ENCODE measurements at places on chromosomes 7 and 10. TPM values are rescaled to one million over a fixed set of nuclear protein-coding genes. Genes with fewer than 3 reads are reported as not detected.
A peak's percentile ranks its signal among the peaks of the same experiment; 100 is the strongest.

DNA sequence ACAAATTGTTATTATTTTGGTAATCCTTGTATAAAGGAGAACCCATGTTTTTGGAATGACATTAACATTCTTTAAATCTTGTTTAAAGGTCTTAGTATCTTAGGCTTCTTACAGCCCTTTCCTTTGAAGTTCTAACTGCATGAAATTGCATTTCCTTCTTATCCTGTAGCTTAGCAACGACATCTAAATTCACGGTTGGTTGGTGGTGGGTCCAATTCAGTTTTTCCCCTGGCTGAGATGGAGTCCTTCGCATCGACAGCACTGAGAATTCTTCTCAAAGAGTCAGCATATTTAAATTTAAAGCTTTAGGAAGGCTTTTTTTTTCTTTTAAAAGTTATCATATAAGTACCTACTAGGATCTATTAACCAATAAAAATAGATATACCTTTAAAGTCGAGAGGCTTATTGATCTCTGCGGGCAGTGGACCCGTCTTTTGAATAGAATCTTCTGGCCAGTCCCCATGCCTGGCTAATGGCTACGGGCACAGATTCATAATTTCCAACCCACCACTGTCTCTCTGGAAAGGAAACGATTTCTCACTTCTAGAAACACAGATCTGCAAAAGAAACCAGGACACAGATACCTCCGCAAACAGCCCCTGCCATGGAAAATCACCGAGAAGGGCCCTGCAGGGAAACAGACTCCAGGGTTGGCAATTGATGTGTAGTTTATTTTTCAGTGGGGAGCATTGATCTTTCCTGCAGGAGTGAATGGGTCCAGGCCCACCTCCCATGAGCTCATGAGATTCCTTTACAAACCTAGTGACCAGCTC, 63.4 kb downstream of the RAMP3 start:
- H3K4me3 ChIP-seq = no peak overlapping the region
- H3K4me1 ChIP-seq = no peaks in the 10 kb centered on the region
- no peak overlapping the region for H3K27ac ChIP-seq
- no peak for DNase-seq
- H3K36me3 ChIP-seq = no peaks in the 10 kb centered on the region

- no peak overlapping the region for H3K4me3 ChIP-seq
- H3K36me3 ChIP-seq = no peaks in the 10 kb centered on the region
- H3K27me3 ChIP-seq = no peaks in the 10 kb centered on the region
- no peak for DNase-seq
- H3K27ac ChIP-seq = no peak overlapping the region
These were observed 10.9 kb downstream of the PPA1 start for GRCh38 chr10:70222340-70222794.

GRCh38 chr7:10707519-10707918, 266.2 kb upstream of the PHF14 start:
- no peaks in the 10 kb centered on the region for H3K36me3 ChIP-seq
- no peaks in the 10 kb centered on the region for H3K27me3 ChIP-seq
- no peaks in the 10 kb centered on the region for H3K4me1 ChIP-seq

- no peaks in the 10 kb centered on the region for H3K36me3 ChIP-seq
- H3K27ac ChIP-seq = no peak overlapping the region
- no peaks in the 10 kb centered on the region for H3K27me3 ChIP-seq
- no peak for DNase-seq
- H3K4me3 ChIP-seq = no peak overlapping the region
- peaks cover 4% of the 10 kb centered on the region for H3K4me1 ChIP-seq
These were observed 5.6 kb downstream of the FAM241B start for GRCh38 chr10:69635428-69636272.

DNA sequence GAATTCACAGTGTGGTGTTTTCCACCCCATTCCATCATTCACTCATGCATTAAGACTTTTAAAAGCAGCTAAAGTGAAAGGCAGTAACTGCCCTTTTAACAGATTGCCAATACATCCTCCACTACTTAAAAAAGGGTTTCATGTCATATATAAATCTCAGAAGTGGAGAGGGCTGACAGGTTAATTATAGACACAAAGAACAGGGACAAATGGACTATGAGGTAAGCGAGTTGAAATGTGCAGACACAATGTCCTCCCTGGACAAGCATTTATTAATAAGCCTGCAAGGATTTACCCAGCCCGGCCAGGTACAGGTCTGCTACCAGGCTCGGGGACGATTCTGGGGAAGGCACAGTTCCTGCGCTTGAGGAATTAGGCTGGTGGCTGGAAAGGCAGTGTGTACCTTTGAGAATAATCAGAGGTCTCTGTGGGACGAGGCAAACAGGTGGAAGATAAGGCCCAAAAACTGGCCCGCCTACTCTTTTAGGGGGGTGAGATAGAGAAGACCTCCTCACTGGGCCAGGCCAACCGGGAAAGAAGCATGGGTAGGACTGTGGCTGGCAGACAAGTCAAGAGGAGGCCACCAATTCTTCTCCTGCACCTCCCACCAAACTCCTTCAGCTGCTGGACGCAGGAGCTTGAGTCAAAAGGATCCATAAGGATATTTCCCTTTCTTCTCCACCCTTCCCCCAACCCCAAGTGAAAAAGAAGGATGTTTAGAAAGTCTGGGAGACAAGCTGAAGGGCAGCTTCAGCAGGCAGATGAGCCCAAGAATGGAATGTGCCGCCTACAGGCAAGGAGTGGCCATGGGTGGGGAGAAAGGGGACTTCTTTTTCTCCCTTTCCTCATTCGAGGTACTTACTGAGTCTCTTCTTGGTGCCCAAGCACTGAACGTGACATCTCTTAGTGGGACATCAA, 1.5 kb downstream of the PDLIM1 start:
- H3K4me3 ChIP-seq = peak overlapping the region; percentile 96
- no peaks in the 10 kb centered on the region for H3K36me3 ChIP-seq
- no peak for DNase-seq
- no peaks in the 10 kb centered on the region for H3K27me3 ChIP-seq

GRCh38 chr7:21944616-21945453, 864 bp downstream of the CDCA7L start:
- peak overlapping the region; percentile 76 for H3K27ac ChIP-seq
- DNase-seq = peak; percentile 92
- peaks cover 61% of the 10 kb centered on the region for H3K4me1 ChIP-seq
- no peaks in the 10 kb centered on the region for H3K36me3 ChIP-seq
- peak overlapping the region; percentile 26 for H3K4me3 ChIP-seq

GRCh38 chr10:95246582-95247051, 44.2 kb downstream of the PDLIM1 start:
- peak; percentile 75 for DNase-seq
- H3K36me3 ChIP-seq = peaks cover 25% of the 10 kb centered on the region
- no peak overlapping the region for H3K4me3 ChIP-seq
- peaks cover 28% of the 10 kb centered on the region for H3K4me1 ChIP-seq

- H3K4me1 ChIP-seq = no peaks in the 10 kb centered on the region
- no peak overlapping the region for H3K4me3 ChIP-seq
- no peaks in the 10 kb centered on the region for H3K27me3 ChIP-seq
- DNase-seq = peak; percentile 71
- no peak overlapping the region for H3K27ac ChIP-seq
These were observed 125.3 kb downstream of the NEURL1 start for GRCh38 chr10:103618575-103619423.

DNA sequence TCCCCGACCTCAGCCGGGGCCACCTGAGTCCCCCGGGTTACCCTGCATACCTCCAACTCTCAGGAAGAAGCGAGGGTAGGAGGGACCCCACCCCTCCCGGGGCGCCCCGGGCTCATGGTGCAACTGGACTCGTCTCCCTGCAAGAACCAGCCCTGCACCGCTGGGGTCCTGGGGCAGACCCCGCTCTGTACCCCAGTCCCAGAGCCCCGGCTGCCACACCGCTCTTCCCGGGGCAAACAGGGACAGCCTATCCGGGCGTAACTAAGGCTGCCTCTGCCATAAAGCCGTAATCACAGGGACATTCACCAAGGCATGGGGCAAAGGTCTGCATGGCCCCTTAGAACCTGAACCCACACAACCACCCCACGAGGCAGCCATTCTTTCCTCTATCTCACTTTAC, 6.7 kb upstream of the MAFK start:
- H3K36me3 ChIP-seq = no peaks in the 10 kb centered on the region
- H3K4me1 ChIP-seq = no peaks in the 10 kb centered on the region
- DNase-seq = no peak
- no peak overlapping the region for H3K27ac ChIP-seq
- H3K4me3 ChIP-seq = no peak overlapping the region

GRCh38 chr7:143459359-143459758, 16.1 kb downstream of the TAS2R60 start:
- no peaks in the 10 kb centered on the region for H3K27me3 ChIP-seq
- H3K36me3 ChIP-seq = no peaks in the 10 kb centered on the region

DNA sequence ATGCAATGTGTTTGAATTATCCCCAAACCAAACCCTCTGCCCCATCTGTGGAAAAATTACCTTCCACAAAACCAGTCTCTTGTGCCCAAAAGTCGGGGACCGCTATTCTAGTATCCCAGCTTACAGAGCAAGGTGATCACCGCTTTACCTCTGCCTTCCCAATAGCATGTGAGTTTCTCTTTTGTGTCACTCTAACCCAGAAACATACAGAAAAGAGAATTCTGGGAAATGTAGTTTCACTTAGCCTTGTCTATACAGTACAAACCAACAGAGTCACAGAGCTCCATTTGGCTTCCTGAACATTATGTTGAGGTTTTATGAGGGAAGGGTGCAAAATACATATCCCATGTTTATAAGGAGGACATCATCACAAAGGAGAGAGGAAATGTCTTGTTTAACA, 260.3 kb upstream of the MINDY3 start:
- no peak overlapping the region for H3K27ac ChIP-seq
- H3K27me3 ChIP-seq = no peaks in the 10 kb centered on the region
- no peaks in the 10 kb centered on the region for H3K4me1 ChIP-seq
- DNase-seq = no peak
- H3K4me3 ChIP-seq = no peak overlapping the region

DNA sequence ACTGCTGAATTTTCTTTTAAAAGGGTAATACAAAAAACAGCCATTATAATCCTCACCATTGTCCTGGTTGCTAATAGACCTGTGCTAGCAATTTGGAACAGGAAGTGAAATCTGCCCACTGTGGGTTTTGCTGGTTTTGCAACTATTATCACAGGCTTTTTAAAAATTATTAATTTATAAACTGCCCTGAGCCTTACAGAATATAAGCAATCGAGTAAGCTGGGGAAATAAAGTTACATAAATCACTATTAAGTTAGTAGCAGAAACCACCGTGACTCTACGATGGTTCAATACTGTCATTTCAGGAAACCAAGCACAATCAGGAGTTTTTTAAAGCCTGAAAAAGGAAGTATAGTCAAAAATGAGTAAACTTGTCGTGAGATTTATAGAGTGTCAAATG, 62.3 kb downstream of the TMEM26 start:
- no peaks in the 10 kb centered on the region for H3K27me3 ChIP-seq
- DNase-seq = no peak
- no peak overlapping the region for H3K4me3 ChIP-seq
- H3K27ac ChIP-seq = no peak overlapping the region

DNA sequence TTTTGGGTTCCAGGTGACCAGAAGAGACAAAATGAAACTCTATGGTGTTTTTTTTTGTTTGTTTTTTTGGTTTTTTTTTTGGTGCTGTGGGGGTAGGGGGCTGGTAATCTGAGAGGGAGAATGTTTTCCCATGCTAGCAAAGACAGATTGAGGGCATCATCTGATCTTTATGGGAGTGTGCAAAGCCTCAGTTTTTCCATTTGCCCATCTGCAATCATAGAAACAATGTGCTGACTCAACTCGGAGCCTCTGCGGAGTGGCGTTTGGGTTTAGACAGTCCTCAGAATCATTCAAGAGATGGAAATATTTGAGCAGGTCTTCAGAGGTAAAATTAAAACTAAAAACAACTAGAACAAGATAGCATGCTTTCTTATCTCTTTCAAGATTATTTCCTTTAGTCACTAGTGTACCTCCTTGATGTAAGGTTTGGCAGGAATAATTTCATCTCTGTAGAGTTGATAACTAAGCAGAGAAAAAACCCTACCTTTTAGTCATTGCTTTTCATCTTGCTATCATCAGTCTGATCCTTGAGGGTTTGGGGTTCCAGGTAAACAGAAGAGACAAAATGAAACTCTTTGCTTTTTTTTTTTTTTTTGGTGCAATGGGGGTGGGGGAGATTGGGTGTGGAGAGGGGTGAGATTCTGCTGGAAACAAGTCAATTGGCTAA, 18.0 kb downstream of the CNNM2 start:
- H3K27ac ChIP-seq = no peak overlapping the region
- H3K27me3 ChIP-seq = no peaks in the 10 kb centered on the region

GRCh38 chr7:64997927-64998391, 7.1 kb upstream of the ZNF117 start:
- H3K4me1 ChIP-seq = peaks cover 6% of the 10 kb centered on the region
- no peak overlapping the region for H3K27ac ChIP-seq
- H3K36me3 ChIP-seq = no peaks in the 10 kb centered on the region
- no peak overlapping the region for H3K4me3 ChIP-seq
- peak; percentile 41 for DNase-seq

- H3K4me3 ChIP-seq = peak within 1 kb of the TSS; percentile 53
- H3K27ac ChIP-seq = peak within 1 kb of the TSS; percentile 68
- H3K4me1 ChIP-seq = peaks cover 23% of the 10 kb centered on the region
These were observed at the start of gene SLC16A9 for GRCh38 chr10:59709395-59710125. SLC16A9 (minus strand) TSS chr10:59709850; CDS start chr10:59684291, 25,559 bp downstream.

DNA sequence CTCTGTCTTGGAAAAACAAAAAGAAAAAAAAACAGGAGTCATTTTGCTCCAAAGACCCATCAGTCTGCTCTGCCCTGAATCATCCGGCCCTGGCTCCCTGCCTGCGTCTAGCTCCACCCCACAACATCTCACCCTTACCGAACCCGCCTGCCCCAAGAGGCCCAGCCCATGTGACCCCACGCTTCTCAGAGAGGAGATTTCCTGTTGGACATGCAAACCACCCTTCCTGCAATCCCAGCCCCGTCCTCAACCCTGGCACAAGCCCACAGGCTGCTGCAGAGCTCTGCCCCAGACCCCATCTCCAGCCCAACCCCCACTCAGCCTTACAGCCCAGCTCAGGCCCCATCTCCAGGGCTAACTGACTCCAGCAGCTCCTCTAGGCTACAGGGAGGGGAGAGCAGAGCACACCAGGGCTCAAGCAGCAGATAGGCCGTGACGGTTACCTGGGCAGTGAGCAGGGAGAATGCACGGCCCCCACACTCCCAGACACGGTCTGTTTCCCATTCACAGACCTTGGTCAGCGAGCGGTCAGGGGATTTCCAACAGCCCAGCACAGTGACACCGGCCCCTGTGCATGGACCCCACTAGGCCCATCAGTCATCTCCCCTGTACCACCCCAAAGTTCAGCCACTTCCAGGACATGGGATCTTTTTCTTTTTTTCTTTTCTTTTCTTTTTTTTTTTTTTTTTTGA, 69.9 kb upstream of the GTF2I start:
- peak overlapping the region; percentile 91 for H3K27ac ChIP-seq
- peaks cover 43% of the 10 kb centered on the region for H3K4me1 ChIP-seq
- no peak overlapping the region for H3K4me3 ChIP-seq
- no peaks in the 10 kb centered on the region for H3K27me3 ChIP-seq
- peaks cover 4% of the 10 kb centered on the region for H3K36me3 ChIP-seq

UTF1 gene
- total RNA-seq = not detected

ITGA8 gene
- total RNA-seq = 5.1 TPM

POM121L12 gene
- not detected for total RNA-seq

SLC13A4 gene
- not detected for total RNA-seq

OR6V1 gene
- not detected for total RNA-seq

HNRNPH3 gene
- total RNA-seq = 61.4 TPM

TUBAL3 gene
- total RNA-seq = not detected

HOXA3 gene
- total RNA-seq = 1.8 TPM

STYXL1 gene
- 14.5 TPM for total RNA-seq
